ENCODE measurements at places on chromosomes 7 and 10.

GRCh38 chr10:44009891-44010632 is 361.4 kb upstream of the ZNF32 start:
- no peak for DNase-seq

DNA sequence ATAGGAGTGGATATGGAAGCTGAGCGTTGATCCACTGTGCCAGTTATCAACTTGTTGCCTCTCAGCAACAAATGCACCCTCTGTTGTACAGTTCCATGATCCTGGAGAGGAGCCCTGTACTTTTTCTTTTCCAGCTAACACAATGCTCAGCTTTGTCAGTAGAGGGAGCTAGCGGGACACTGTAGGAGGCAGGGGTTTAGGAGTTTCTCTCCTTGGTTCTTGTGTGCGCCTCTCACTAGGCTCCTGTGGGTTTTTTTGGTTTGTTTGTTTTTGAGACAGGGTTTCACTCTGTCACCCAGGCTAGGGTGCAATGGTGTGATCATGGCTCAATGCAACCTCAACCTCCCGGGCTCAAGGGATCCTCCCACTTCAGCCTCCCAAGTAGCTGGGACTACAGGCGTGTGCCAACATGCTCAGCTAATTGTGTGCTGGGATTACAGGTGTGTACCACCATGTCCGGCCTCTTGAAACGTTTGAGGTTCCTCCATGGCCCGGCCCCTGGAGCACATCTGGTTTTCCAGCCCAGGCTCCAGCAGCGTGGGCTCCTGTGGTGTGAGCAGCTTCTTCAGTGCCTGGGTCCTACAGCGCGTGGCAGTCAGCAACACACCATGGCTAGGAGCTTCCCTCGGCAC is 12.0 kb upstream of the MARVELD1 start:
- DNase-seq, result peak; percentile 56

DNA sequence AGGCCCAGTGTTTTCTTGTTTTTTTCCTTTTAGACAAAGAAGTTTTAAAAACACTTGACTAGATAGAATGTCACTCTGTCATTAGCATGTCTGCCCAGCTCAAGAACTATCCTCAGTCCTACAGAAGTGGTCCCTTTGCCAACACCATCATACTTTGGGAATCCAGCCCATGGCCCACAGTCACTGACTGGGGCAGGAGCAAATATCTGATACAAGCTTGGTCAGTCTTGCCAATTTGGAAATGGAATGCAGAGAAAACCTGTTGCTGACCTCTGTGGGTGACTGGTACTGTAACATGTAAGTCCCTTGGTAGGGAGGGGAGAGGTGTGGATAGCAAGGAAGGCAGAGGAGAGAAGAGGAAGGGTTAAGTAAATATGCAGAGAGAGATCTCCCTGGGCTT is 47.8 kb downstream of the IPMK start:
- DNase-seq, result no peak

DNA sequence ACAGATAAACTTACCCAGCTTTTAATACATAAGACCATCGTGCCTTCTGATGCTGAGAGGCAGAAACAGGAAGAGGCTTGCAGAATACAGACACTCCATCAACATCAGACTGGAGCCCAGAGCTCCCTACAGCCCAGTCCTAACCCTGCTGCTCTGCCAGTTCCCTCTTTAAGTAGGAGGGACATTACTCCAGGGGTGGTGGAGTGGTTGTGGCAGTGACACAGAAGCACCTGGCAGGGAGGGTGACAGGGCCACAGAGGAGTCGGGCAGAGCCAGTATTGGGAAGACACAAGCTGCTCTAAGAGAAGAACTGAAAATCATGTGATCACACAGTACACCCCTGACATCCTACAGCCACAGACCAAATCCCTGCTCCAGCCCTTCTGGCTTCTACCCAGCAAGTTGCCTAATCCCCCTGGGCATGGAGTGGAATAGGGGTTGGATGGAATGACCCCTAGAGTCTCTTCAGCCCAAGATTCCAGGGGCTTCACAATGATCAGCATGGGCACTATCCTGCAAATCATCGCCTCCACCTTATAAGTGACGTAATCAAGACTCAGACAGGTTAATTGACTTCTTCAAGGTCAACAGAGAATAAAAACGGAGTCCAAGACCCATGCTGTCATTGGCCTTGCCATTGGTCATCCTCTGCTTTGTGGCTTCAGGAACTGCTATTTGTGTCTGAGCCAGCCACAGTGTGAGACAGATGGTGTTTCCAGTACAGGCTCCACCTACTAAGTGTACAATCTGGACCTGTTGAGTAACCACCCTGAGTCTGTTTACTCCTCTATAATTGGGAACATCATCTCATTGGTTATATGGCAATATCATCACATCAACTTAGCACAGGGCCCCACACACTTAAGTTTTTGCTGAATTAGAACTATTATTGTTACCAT is 61.1 kb upstream of the ZMIZ1 start:
- no peak for DNase-seq

- no peak for DNase-seq
Measured at GRCh38 chr10:124704428-124705380, 39.5 kb downstream of the FAM53B start.

DNA sequence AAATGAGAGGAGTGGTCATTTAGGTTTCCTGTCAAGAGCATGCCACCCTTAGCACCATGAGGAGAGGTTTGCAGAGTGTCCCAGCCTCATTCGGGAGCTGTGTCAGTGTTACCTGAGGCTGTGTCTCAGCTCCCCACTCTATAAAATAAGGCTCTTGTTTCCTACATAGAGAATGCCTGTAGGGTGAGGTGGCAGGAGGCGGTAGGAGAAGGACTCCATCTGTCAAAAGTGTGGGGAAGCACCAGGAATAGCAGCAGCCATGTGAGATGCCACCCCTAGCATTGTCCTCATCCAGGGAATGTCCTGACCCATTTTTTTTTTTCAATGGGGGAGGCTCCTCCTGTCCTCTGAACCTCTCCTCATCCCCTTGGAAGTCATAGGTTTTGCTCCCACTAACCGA is 451.2 kb downstream of the PLXNA4 start:
- DNase-seq, result no peak

Measured in astrocyte of the cerebellum (primary cell).